Activated CD4-positive, alpha-beta memory T cell treated with anti-CD3 and anti-CD28 coated beads, Interleukin-2, amount 10 ng/mL, durations not matched to agents 7 days and 5 days (primary cell): ENCODE measurements at places on chromosomes 5 and 9. TPM values are rescaled to one million over a fixed set of nuclear protein-coding genes. Genes with fewer than 3 reads are reported as not detected.

- no peaks in the 10 kb centered on the region for H3K36me3 ChIP-seq
- no peak overlapping the region for H3K4me3 ChIP-seq
- peaks cover 6% of the 10 kb centered on the region for H3K27me3 ChIP-seq
- no peak for DNase-seq
- no peak overlapping the region for H3K27ac ChIP-seq
Observed at GRCh38 chr5:59445741-59446140, 447.8 kb downstream of the PDE4D start.

DNA sequence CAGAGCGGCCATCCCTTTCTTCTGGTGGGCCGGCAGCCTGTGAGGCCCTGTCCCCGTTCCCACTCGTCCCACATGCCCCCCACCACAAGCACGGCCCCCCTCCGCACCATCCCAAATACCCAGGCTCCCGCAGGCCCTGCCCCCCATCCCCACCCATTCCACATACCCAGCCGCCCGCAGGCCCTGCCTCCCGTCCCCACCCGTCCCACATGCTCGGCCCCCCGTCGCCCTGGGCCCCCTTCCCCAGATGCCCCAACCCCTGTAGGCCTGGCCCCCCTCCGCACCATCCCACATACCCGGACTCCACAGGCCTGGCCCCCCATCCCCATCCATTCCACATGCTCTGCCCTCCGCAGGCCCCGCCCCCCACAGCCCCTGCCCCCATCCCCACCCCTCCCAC, 11.5 kb downstream of the SLC6A19 start:
- no peaks in the 10 kb centered on the region for H3K27me3 ChIP-seq
- no peaks in the 10 kb centered on the region for H3K36me3 ChIP-seq
- no peak for DNase-seq
- no peak overlapping the region for H3K4me3 ChIP-seq

GRCh38 chr5:150209099-150209635, 19.3 kb downstream of the SLC6A7 start:
- peaks cover 22% of the 10 kb centered on the region for H3K27me3 ChIP-seq
- H3K27ac ChIP-seq, result no peak overlapping the region
- no peak overlapping the region for H3K4me3 ChIP-seq

- H3K4me3 ChIP-seq, result no peak overlapping the region
- no peak for DNase-seq
- no peaks in the 10 kb centered on the region for H3K27me3 ChIP-seq
- no peaks in the 10 kb centered on the region for H3K4me1 ChIP-seq
- no peak overlapping the region for H3K27ac ChIP-seq
Observed at GRCh38 chr5:8417316-8418048, 548.5 kb downstream of the MTRR start.

- no peaks in the 10 kb centered on the region for H3K36me3 ChIP-seq
- no peaks in the 10 kb centered on the region for H3K27me3 ChIP-seq
- DNase-seq, result no peak
- no peaks in the 10 kb centered on the region for H3K4me1 ChIP-seq
Observed at GRCh38 chr9:128149001-128149701, at the start of gene LCN2. TSS of gene LCN2 (plus strand) at chr9:128149453. CDS start at chr9:128149526, 73 bp downstream.

The SPINK6 gene
- total RNA-seq, result not detected

The CDKN2B-AS1 gene
- 2.6 TPM for total RNA-seq

DNA sequence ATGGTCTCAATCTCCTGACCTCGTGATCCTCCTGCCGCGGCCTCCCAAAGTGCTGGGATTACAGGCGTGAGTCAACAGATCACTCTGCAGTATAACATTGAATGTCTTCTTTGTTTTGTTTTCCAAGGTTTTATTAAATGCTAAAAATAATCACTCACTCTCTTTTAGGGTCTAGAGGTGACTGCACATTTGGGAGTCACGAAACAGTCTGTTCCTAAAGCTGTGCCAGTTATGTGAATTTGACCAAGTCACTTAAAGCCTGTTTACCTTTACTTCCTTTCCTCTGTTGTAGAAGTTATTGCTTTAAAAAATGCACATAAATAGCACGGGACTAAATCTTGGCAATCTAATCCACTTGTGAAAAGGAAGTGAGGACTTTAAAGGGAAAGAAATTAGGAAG, 304.9 kb upstream of the PTGER4 start:
- H3K27ac ChIP-seq, result no peak overlapping the region
- peaks cover 20% of the 10 kb centered on the region for H3K36me3 ChIP-seq
- DNase-seq, result no peak
- peaks cover 17% of the 10 kb centered on the region for H3K4me1 ChIP-seq
- H3K4me3 ChIP-seq, result no peak overlapping the region

DNA sequence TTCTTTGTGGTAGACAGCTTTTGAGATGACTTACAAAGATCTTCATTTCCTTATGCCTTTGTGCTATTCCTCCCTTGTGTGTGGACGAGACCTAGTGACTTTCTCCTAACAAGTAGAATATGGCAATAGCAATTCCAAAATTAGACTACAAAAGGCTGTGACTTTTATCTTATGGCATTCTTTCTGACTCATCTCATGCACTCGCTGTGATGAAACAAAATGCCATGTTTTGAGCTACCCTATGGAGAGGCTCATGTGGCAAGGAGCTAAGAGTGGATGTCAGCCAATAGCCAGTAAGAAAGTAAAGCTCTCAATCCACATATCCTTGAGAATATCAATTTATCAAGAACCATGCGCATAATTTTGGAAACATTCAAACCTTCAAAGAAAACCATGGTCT, 380.5 kb upstream of the SMC2 start:
- H3K4me1 ChIP-seq, result no peaks in the 10 kb centered on the region
- H3K36me3 ChIP-seq, result no peaks in the 10 kb centered on the region
- DNase-seq, result no peak
- no peaks in the 10 kb centered on the region for H3K27me3 ChIP-seq
- H3K27ac ChIP-seq, result no peak overlapping the region
- no peak overlapping the region for H3K4me3 ChIP-seq

The KLHL3 gene
- 2.8 TPM for total RNA-seq

GRCh38 chr5:54679686-54680085, 162.1 kb downstream of the SNX18 start:
- no peak for DNase-seq
- peaks cover 25% of the 10 kb centered on the region for H3K4me1 ChIP-seq
- peaks cover 3% of the 10 kb centered on the region for H3K27me3 ChIP-seq
- H3K4me3 ChIP-seq, result no peak overlapping the region
- H3K36me3 ChIP-seq, result peaks cover 22% of the 10 kb centered on the region

The NOXA1 gene
- total RNA-seq, result 0.50 TPM

The ELOVL7 gene
- 1.1 TPM for total RNA-seq

DNA sequence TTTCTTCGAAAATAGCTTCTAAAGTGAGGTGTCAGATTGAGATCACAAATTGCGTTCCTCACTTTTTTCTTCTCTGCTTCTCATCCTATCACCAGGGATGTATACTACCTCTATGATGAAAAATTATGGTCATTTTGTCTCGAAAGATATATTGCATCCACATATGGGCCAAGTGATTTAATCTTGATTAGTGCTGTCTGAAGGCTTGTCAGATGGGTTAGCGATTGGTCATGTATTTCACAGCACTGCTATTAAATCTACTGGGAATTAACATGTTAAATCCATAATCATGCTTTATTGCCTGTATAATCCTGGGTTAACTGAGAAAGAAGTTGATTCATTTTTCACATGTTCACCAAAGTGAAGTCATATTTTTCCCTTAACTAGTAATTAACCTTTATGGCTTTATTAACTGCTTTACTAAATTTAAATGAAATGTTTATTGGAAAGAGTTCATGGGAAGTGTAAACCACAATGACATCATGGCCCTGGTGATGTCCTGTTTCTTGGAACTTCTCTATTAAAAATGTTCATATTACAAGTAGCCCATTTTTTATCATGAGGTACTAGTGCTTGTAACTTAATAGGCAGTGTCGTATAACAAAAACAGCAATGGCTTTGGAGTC, 193.3 kb downstream of the SMC2 start:
- no peaks in the 10 kb centered on the region for H3K27me3 ChIP-seq
- H3K27ac ChIP-seq, result no peak overlapping the region
- H3K4me1 ChIP-seq, result no peaks in the 10 kb centered on the region
- H3K36me3 ChIP-seq, result no peaks in the 10 kb centered on the region
- H3K4me3 ChIP-seq, result no peak overlapping the region

DNA sequence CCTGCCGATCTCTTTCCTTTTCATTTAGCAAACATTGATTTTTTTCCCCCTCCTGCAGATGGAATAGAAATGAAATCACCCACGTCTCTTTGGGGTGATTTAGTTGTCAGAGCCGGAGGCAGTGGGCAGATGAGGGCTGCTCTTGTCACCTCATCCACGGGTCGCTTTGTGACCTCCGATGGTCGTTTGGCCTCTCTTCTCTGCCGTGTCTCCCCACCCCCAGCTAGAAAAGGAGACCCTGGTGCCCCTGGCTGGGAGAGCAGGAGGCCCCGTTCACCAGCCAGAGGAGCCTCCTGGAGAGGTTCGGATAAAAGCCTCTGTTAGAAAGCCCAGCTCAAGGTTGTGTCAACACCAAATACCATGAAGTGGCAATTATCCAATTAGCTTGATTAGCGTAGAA, 21.6 kb upstream of the RXRA start:
- H3K27me3 ChIP-seq, result peaks cover 27% of the 10 kb centered on the region
- H3K36me3 ChIP-seq, result no peaks in the 10 kb centered on the region
- no peak overlapping the region for H3K27ac ChIP-seq
- DNase-seq, result no peak

DNA sequence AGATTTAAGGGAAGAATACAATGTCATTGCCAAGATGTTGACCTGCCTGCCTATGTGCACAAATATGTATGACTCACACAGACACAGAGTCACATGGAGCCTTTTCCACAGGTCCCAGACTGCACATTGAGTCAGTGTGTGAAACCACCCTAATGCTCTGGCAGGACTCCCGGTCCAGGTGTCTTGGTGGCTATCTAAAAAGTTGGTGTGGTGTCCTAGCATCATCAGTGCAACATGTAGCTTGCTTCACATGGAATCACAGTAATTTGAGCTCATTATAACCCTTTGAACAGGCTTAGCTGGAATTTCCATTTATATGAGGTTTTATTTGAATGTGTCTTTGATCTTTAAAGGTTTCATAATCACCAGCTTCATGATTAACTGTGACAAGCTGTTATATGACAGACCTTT, 10.7 kb downstream of the IFNA5 start:
- no peaks in the 10 kb centered on the region for H3K36me3 ChIP-seq
- H3K27me3 ChIP-seq, result peaks cover 22% of the 10 kb centered on the region
- H3K27ac ChIP-seq, result no peak overlapping the region
- peaks cover 3% of the 10 kb centered on the region for H3K4me1 ChIP-seq

DNA sequence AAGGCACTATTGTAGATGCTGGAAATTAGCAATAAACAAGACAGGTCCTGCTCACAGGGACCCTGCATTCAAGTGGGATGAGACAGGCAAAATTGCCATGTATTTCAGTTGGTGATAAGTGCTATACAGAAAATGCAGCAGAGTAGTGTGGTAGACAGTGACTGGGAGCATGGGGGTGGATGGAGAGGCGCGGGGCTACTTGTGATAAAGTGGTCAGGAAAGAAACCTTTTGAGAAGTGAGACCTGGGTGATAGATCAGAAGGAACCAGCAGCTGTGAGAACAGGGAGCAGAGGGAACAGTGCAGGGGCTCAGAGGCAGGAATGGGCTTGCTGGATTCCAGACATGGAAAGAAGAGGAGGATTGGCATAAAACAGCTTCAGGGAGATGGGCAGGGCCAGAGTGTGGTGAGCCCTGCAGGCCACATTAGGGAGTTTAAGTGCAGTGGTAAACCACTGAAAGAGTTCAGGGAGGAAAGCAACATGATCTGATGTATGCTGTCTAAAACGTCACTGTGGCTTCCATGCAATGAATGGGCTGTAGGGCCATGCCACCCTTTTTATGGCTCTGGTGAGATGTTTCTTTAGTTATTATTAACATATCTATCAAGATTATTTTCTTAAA, 7.3 kb downstream of the CRHBP start:
- peak; percentile 53 for DNase-seq
- peaks cover 37% of the 10 kb centered on the region for H3K27me3 ChIP-seq
- H3K4me1 ChIP-seq, result peaks cover 28% of the 10 kb centered on the region
- peak overlapping the region; percentile 2 for H3K4me3 ChIP-seq

DNA sequence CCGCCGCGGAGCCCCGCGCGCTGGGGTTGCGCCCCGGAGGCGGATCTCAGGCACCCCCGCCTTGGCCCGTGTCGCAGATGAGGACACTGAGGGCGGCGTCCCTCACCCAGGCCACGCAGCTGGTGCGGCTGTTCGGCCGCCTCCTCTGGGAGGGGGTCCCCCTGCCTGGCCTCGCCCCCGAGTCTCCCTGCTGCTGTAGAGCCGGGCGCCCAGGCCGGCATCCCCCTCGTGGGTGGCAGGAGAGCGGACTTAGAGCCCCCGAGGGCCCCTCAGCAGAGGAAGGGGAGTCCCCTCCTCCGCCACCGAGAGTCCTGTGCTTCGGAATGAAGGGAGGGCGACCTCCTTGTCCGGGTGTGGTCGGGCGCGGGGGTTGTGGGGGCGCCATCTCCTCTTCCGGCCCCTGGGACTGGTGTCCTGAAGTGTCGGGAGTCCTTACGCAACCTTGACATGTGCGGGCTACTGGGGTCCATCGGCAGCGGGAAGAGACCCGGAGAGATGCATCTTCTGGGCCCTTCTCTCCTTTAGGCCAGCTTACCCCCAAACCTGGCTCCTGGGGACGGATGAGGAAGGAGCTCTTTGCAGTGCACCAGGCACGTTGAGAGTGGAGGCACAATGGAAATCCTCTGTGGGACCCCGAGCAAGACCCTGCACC, 11.7 kb upstream of the EXOSC2 start:
- no peaks in the 10 kb centered on the region for H3K36me3 ChIP-seq
- H3K27me3 ChIP-seq, result peaks cover 18% of the 10 kb centered on the region
- no peak for DNase-seq
- H3K4me3 ChIP-seq, result peak overlapping the region; percentile 82
- H3K4me1 ChIP-seq, result peaks cover 7% of the 10 kb centered on the region

DNA sequence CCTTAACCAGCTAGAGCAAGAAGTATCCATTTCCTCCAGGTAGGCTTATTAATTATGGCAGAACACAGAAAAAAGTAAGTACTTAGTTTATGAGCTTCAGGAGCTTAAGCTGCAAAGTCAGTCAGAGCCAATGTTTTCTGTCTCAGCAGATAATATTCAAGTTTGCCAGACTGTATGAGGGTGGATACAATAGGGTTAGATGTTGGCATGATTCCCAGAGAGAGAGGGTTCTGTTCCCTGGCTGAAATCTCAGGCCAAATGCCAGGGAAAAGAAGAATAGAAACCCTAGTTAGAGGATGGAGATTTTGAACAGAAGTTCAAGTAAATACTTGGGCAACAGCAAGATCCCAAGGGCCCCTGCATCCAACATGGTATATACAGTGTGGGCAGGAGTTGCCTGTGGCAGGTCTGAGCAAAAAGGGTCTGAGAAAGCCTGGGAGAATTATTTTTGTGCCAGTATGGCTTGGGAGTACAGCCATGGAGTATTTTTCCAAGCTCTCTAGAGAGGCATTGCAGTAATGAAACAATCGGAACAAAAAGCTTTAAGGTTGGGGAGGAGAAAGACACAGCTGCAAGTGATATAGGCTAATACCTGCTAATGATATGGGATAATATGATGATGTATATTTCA, 31.0 kb upstream of the ISOC1 start:
- H3K36me3 ChIP-seq, result no peaks in the 10 kb centered on the region
- no peak for DNase-seq
- H3K4me3 ChIP-seq, result no peak overlapping the region

The C9orf50 gene
- total RNA-seq, result not detected

- no peaks in the 10 kb centered on the region for H3K27me3 ChIP-seq
- H3K4me1 ChIP-seq, result no peaks in the 10 kb centered on the region
- DNase-seq, result no peak
- H3K36me3 ChIP-seq, result no peaks in the 10 kb centered on the region
- H3K27ac ChIP-seq, result no peak overlapping the region
- H3K4me3 ChIP-seq, result no peak overlapping the region
Observed at GRCh38 chr9:80605129-80605528, 1033.4 kb downstream of the TLE4 start.
